ENCODE measurements at places on chromosomes 2 and 18.

GRCh38 chr2:109481196-109481555 lies 132.6 kb downstream of the SEPTIN10 start:
- peak; percentile 47 for DNase-seq

DNA sequence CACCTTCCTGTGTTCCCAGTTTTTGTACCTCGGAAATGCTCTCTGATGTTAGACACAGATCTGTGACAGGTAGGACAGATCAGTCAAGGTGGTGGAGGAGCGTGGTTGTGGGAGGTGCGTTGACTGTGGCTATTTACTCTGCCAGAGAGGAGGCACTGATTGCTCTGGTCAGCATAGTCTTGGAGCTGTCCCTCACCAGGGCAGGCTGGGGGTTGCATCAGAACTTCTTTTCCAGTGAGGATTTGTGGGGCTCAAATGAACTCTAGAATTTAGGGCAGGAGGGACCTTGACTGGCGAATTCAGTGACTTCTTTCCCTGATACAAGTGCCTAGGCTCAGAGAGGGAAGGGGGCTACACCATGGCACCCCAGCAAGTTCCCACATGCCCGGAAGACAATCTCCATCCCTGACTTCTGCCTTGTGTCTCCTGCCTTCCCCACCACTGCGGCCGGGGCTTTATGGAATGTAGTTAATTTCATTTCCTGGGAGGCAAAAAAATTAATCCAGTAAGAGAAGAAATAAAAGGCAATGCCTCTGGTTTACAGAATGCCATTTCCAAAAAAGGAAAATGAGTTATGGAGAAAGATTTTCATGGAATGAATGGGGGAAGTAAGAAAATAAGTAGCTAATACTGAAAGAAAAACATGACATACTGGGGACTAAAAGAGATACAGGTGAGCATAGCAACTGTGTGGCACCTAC lies 26.1 kb downstream of the NIFK start:
- DNase-seq, result no peak

- no peak for DNase-seq
Measured at GRCh38 chr18:11279461-11279860, 130.1 kb upstream of the PIEZO2 start.

DNA sequence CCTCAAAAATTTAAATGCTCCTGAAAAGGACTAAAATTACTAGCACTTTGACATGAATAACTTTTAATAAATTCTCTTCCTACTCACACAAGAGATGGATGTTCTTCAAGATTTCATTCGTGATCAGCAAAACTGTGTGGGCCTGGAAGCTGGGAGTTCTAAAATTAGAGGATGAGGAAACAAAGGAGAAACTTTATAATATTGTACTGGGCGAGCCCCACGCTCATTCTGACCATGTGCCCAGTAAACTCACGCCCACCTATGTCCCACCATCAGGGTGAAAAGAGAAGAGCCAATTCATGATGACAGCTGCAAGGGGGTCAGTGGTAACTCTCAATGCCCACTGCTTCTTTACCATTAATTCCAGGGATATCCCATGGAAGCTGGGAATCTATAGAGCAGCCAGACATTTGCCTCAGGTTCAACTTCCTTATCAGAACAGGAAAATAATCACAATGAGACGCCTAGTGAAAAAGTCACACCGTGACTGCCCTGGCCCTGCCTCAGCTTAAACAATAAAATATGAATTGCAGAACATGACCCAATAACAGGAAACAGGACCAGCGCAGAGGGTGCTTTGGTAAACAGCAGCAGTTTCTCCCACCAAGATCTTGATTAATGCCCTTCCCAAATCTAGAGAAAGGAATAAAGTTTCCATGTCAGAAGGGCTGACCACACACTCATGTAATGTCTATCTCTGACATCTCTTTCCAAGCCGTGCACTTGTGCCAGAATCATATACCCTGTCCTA lies 438.6 kb downstream of the TXNL1 start:
- DNase-seq, result no peak

DNA sequence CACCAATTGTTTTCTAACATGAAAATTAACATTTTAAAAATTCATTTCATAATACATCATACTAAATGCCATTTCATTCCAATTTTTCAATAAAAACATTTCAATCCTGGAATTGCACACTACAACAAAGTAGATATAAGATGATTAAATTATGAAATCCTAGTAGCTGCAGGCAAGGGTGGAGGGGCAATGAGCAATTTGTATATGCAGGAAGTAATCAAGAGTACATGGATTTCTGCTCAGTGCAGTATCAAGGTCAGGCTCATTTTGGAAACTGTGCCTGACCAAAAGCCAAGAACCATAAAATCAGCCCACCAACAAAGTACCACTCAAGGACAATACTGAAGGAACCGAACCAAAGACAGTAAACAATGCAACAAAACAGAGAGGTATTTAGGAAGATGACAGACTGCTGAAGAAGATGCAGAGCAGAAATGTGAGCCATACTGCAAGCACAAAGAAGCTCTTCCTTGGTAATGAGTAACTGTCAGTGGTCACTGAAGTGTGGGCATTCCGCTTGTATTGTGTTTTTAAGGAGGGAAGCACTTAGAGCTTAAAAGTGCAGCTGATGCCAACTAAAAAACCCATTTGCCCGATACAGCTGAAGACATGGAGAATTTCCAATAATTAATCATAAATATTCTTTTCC lies 34.5 kb upstream of the DSEL start:
- no peak for DNase-seq

DNA sequence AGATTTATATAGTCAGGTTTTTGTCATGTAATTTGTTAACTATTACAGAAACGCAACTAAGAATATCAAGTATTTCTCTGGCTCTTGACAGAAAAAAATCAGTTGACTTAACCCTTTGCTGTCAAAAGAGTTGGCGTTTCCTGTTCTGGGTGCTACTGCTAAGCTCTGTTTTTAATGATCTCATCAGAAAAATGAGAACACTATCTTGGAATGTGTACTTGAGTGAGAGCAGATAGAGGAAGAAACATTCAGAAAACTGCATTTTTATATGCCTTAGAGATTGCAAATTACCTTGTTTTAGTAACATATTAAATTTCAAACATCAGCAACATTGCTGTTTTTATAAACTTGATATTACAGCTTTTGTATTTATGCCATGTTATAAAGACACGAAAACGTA lies 297.9 kb downstream of the RDH14 start:
- DNase-seq, result no peak

DNA sequence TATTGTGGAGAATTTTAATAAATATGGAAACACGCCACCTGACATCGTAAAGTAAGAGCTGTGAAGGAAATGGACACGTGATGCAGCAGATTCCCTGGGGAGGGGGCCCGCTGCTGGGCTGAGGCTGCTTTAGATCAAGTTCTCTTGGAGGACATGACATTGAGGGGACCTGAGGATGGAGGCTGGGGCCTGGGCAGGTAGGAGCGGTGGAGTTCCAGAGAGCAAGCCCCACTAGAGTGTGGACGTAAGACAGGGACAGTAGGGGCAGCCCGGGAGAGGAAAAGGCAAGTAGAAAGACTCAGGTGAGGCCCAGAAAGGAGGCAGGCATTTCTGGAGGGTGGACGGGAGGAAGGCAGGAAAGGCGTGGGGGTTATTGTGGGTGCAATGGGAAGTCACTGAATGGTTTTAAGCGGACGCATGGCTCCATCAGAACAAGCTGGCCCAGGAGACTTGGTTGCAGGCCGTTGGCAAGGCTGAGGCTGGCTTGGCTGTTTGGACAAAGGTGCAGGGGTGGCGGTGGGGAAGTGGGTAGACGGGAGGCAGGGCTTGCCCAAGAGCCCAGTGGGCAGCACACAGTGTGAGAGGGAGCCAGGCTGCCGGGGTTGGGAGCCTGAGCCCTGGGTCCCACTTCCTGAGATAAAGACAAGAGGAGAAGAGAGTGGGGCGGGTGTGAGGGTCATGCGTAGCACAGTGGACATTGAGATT lies 15.7 kb downstream of the SIGLEC15 start:
- DNase-seq, result no peak

DNA sequence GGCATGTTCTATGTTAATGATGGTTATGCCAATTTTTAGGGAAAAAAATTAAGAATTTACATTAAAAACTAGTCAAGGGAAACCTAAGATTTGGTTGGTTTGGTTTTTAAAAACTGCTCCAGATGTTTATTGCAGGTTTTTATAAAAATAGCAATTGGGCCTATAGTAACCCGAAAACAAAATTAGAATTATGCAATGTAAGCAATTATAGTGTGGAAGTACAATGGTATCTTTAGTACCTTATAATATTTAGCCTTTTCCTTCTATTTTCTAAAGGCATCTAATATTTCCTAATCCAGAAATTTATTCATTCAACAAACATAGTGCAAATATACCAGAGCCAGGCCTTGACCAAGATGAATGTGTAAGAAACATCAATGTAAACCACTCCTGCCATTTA lies 27.3 kb downstream of the CACNB4 start:
- DNase-seq, result no peak

GRCh38 chr2:131105950-131106801 lies 1.0 kb downstream of the PLEKHB2 start:
- no peak for DNase-seq

All from NCI-H2029 treated with DMSO at 0.1 percent for 48 hours (cell line).